Tongue (tissue), 3 donors: ENCODE measurements at places on chromosomes 16 and 17.
A peak's percentile ranks its signal among the peaks of the same experiment; 100 is the strongest.

DNA sequence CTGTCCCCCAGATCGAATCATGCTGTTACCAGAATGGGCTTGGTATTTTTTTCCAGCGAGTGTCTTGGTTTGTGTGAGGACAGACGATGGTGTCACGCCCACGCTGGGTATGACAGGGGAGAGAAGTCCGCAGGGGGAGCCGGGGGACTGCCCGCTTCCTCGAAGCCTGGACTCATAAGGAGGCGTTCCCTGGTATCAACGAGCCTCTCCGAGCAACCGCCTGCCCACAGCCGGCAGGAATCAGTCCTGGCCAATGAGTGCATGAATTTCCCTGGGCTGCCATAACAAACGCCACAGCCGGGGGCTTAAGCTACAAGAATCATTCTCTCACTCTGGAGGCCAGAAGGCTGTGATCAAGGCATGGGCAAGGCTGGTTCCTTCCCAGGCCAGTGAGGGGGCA lies 26.1 kb upstream of the JPH3 start:
- no peak for DNase-seq

DNA sequence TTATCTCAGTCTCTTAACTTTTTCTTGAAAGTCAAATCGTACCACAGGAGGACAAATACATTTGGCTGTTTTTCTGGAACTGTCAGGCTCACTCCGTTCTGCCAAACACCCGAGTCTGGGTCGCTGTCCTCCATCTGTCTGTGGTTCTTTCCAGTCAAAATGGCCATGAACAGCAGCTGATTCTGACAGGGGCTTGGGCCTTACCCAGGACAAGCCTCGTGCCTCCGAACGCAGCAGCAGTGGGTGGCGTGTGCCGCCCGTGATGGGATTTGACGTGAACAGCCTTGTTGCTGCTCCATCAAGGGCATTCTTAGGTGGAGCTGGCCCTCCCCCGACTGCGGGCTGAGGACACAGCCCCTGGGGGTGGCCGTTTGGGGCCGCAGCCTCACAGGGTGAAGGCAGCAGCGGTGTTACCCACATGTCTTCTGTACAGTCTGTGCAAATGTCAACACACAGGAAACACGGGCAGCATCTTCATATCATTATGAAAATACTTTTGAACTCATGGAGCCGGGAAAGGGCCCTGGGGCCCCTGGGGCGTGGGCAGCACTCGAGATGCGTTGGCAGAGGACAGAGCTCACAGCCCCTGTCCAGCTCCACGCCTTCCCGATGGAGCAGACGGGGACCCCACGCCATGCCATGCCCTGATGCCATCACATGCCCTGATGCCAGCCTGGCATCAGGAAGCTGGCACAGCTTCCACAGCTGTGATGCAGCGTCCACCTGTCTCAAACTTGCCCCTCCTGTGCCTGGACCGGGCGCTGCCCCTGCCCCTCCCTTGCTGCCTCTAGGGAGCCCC lies 8.6 kb upstream of the ACSF3 start:
- DNase-seq: peak; percentile 12

- DNase-seq: peak; percentile 17
Observed at GRCh38 chr16:9846362-9847099, 335.7 kb downstream of the GRIN2A start.

GRCh38 chr16:66581246-66581952 lies 2.1 kb downstream of the CMTM2 start:
- DNase-seq: no peak

DNA sequence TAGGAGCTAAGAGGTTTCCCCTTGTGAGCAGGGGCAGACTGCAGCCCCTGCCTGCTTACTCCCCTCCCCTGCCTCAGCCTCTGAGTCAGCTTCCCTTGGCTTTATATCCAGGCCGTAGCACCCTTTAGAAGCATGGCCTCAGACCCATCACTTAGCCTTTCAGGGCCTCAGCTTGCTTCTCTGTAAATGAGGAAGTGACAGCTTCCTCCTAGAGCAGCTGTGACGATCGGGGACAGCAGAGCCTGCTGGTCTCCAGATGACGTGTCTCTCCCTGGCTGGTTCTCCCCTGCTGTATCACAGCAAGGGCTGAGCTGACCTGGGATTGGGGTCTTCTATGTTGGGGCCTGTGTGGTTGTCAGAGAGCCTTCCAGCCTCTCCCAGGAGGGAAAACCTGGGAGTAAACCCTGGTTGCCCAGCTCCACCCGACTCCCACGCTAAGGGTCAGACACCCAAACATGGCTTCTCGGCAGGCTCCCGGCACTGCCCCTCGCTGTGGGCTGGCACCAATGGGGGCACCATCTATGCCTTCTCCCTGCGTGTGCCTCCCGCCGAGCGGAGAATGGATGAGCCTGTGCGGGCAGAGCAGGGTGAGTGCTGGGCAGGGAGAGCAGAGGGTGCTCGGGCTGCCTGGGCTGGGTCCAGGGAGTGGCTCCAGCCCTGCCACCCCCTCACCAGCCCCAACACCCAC lies 16.3 kb upstream of the MYO15B start:
- DNase-seq: peak; percentile 31

- DNase-seq: no peak
Observed at GRCh38 chr17:50660887-50661345, 26.2 kb downstream of the ABCC3 start.

DNA sequence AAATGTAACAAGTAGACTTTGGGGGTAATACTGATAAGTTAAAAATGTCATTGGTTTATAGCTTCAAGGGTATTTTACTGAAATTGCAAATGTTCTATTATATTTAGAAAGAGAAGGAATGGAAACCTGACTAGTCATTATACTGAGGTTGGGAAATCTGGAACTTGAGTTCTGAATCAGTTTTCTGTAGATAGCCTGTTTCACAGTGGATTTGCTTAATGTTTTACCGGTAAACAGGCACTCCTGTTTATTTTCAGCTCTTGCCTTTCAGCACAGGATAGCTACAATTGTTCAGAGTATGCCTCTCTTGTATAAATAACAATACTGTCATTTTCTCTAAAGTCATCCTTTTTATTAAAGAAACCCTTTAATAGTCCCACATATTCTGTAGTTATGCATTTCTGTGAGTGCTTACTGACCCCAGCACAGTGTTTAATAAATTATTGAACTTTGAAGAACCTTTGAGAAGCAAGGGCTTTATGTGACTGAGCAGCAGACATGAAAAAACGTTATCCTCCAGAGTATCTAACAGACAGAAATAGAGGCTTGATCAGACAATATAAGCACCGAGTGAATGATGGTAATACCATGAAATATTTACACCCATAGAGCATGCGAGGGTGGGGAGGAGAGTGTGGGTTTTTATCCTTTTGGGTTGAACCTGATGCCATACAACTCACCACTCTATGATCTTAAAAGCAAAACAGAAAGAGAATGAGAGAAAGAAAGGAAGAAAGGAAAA lies 58.2 kb downstream of the FTO start:
- DNase-seq: no peak
